CD4-positive, alpha-beta T cell treated with Interleukin-4 for 4 hours (primary cell): ENCODE measurements at places on chromosomes 4 and X.
A peak's percentile ranks its signal among the peaks of the same experiment; 100 is the strongest.

- peak; percentile 18 for DNase-seq
Observed at GRCh38 chr4:158778156-158778711, 9.4 kb downstream of the FNIP2 start.

DNA sequence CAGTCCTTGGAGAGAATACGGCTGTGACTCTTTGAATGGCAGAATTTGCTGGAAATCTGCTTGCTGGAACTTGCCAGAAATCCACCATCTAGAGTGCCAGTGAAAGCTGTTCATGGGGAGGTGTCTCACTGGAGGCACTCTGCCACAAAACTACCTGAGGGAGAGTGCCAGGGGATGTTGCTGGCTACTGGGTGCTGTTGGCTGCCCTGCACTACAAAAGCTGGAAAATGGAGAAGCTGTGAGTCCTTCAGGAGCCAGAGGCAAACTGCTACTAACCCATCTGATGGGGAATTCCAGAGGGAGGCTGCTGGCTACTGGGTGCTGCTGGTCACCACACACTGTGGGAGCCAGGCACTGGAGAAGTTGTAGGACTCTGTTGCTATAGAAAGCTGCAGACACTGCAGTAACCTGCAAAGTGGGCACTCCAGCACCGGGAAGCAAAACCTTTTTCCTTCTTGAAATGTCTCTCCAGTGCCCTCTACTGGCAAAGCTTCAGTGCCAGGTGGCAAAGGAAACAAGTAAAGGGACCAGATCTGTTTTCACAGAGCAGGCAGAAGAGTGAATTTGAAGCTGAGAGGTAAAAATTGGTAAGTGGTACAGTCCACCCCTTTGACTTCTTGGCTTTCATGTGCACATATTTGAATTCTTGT lies 47.8 kb upstream of the HSD17B10 start:
- DNase-seq, result peak; percentile 55

- no peak for DNase-seq
Observed at GRCh38 chrX:12610079-12610478, 181.1 kb upstream of the PRPS2 start.

DNA sequence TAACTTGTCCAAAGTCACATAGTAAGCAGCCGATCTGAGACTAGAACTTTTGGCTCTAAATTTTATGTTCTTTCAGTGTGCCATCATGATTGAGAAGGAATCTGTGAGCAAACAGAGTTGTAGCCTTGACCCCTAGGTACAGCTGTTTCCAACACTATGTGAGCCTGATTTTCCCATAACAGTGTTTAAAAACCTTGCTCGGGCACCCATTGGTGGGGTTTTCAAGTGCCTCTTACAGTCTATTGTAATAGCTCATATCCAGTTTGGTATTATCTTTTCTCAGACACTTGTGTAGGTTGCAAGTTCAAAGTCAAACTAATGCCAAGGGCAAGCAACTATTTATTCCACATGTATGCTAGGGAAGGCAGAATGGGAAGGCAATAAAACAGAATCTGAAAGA lies 467.9 kb downstream of the INPP4B start:
- no peak for DNase-seq

DNA sequence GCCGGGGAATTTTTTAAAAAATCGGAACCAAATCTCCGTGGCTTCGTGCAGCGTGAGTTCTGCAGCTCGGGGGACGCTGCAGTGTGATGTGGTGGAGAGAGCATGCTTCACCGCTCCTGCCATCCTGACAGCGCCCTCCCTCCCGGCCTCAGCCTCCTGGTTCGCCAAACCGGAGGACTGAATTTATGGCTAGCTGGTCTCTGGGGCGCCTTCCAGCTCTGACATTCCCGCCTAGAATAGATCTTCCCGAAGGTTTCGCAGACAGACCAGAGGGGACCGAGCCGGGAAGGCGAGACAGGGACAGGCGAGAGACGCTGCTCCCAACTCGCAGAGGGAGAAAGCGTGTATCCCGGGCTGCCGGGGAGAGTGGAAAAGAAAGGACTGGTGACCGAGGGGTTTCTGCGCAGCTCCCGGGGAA lies 25.9 kb downstream of the HOPX start:
- DNase-seq, result no peak

- no peak for DNase-seq
Observed at GRCh38 chrX:53483838-53484405, 49.8 kb upstream of the HSD17B10 start.

GRCh38 chr4:53043055-53043454 lies 180.9 kb downstream of the RASL11B start:
- DNase-seq, result no peak

DNA sequence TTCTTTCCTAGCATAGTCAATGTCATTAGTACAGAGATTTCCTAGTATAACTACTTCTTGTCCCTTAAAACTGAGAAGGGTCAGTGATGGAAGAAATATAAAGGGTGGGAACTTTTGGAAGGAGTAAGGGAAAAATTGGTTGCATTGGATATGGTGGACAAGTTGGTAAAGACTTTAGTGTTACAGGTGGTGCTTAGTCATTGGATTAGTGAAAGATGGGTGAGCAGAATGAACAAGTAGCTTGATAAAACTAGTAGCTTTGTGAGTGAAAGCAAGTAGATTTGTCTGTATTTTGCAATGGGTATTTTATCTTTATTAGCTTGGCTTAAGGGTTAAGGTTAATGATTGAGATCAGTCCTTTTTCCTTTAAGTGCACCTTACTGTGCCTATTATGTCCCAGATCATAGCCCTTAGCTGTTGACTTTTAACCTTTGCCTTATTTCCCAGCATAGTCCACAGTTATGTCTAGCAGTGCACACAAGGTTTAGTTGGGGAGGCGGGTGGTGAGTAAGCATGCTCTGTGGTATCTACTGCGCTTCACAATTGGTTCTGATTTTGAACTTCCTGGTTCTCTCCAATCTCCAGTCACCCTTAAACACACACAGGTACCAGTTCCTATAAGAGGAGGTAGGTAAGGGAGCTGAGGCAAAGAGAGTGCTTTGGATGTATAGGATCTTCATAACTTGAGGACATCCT lies 9.5 kb downstream of the WDR44 start:
- peak; percentile 6 for DNase-seq
